ENCODE measurements at places on chromosomes 4 and X. TPM values are rescaled to one million over a fixed set of nuclear protein-coding genes. Genes with fewer than 3 reads are reported as not detected.
A peak's percentile ranks its signal among the peaks of the same experiment; 100 is the strongest.

GRCh38 chr4:38804654-38805295 is at the start of gene TLR1:
Gene TLR1, minus strand, starts transcription at chr4:38804791. Its CDS starts 5,960 bp downstream, at chr4:38798831.
- DNase-seq, result peak; percentile 30

GRCh38 chr4:180398564-180398963 is 1844.6 kb upstream of the TENM3 start:
- DNase-seq, result no peak

- no peak for DNase-seq
These were observed 37.0 kb downstream of the HAND2 start for GRCh38 chr4:173493041-173493440.

- DNase-seq, result no peak
These were observed 163.5 kb upstream of the TLL1 start for GRCh38 chr4:165709516-165709915.

Gene FGD1
- total RNA-seq, result 14.1 TPM

Gene WNK3
- not detected for total RNA-seq

Gene NAP1L2
- total RNA-seq, result 1.8 TPM

Gene GPRASP3
- total RNA-seq, result 5.6 TPM

DNA sequence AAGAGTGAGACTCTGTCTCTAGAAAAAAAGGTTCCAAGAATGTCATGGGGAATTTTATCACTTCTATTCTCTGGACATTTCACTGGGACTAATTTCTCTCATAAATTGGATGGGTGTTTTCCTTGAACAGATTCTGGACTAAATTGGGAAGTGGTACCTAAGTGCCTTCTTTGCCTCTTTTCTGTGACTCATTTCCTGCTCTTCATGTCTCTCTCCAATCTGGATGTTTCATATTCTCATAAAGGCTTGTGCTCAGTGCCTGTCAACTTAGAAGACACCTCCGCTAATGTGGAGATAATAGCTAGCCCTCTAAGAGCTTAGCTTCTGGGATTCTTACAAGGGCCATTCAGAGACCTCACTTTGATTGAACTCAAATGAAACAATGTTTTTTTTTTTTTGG is 38.0 kb upstream of the IGFBP7 start:
- DNase-seq, result no peak

Gene TXK
- total RNA-seq, result 0.26 TPM

DNA sequence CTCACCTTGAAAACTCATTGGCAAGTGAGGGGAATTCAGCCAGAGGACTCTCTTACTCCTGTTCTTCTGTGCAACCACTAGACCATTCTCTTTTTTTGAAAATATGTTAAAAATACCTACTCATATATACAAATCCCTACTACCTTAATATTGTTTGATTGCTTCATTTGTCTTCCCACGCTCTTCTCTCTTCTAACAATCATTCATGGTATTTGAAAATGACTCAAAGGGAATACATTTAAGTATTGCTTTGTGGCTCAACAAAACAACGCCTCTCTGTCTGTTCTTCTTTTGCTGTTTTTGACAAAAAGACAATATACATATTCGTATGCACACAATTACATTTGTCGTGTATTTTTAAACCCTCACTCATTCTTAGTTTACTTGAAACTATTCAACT is 589.4 kb downstream of the ANKRD50 start:
- no peak for DNase-seq

Gene SSX7
- not detected for total RNA-seq

Gene SSX1
- total RNA-seq, result 0.13 TPM

GRCh38 chr4:184806229-184806550 is 19.6 kb downstream of the ACSL1 start:
- DNase-seq, result no peak

DNA sequence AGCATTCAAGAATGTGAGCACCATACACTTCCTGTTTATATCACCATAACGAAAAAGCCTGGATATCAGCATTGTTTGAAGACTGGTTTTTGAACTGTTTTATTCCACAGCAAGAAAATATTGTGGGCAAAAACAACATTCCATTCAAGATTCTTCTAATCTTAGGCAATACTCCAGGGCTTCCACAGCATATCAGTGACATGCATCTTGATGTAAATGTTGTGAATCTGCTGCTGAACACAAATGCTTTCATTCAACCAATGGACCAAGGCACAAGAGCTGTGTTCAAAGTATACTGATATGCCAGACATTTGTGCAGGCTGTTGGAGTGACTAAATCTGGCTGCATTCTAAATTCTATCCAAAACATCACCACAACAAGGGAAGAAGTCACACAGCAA is 260.1 kb upstream of the ETNPPL start:
- DNase-seq, result no peak

- no peak for DNase-seq
These were observed 18.8 kb upstream of the CENPU start for GRCh38 chr4:184752496-184753275.

Gene UGT8
- 2.1 TPM for total RNA-seq

DNA sequence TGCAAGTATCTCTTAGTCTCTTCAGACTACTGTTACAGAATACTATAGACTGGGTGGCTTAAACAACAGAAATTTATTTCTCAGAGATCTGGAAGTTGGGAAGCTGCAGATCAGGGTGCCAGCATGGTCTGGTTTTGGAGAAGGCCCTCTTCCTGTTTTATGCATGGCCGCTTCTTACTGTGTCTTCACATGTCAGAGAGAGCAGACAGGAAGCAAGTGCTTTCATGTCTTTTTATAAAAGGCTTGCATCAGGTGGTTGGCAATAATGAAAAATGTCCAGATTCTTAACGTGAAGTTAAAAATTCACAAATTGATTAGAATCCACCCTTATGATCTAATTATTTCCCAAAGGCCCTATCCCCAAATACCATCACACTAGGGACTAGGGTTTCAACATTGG is 284.9 kb downstream of the RPA4 start:
- DNase-seq, result no peak

Gene ANOS1
- total RNA-seq, result 0.18 TPM

DNA sequence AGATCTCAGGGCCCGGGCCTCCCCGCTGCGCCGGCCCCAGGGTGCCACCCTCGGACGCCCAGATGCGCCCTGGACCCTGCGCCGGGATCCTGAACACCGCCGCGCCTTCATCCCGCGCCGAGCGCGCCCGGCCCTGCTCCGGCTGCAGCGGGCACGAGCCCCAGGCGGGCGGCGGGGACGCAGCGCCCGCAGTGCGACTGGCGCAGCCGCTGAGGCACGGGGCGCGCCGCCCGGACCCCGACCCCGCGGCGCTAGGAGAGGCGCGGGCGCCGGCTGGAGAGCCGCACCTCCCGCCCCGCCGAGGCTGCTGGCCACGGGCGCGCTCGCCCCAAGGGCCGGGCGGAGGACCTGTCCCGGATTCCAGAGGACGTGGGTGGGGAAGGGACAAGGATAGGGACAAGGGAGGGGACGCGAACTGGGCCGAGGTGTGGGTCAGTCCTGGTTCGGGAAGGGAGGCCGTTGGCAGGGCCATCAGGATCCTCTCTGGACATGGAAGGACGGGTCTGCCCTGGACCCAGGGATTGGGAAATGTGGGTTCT is 1.1 kb downstream of the ZFYVE28 start:
- DNase-seq, result no peak

Gene ZNF718
- total RNA-seq, result 3.6 TPM

DNA sequence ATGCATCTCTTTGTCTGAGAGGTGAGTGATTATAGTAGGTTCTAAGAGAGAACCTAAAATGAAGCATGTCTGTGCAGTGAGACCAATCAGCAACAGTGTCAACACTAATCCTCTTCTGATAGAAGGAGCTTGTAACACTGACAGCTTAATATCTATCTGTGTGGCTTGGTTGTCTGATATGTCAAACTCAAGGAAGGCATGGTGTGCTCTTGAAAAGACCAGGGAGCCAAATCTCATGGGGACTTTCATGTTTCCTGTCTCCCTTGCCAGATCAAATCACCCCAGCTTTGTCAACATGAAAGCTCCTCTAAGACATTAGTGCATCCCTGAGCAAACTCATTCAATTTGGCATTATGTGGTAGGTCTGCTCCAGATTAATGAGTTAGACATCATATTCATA is 95.4 kb downstream of the ANOS1 start:
- DNase-seq, result no peak

DNA sequence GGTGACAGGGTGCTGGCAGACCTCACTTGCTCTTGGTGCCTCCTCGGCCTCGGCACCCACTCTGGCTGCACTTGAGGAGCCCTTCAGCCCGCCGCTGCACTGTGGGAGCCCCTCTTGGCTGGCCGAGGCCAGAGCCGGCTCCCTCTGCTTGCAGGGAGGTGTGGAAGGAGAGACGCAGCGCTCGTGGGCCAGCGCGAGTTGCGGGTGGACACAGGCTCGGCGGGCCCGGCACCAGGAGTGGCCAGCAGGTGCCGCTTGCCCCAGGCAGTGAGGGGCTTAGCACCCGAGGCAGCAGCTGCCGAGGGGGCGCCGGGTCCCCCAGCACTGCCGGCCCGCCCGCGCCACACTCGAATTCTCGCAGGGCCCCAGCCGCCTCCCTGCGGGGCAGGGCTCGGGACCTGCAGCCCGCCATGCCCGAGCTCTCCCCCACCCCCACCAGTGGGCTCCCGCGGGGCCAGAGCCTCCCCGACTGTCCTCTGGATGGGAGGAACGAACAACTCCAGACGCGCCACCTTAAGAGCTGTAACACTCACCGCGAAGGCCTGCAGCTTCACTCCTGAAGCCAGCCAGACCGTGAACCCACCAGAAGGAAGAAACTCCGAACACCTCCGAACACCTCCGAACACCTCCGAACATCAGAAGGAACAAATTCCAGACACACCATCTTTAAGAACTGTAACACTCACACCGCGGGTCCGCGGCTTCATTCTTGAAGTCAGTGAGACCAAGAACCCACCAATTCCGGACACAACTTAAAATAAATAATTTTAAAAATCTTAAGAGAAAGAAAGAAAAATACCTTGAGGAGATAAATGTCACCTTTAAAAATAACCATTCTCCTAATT is 311.1 kb upstream of the SLC7A11 start:
- no peak for DNase-seq

DNA sequence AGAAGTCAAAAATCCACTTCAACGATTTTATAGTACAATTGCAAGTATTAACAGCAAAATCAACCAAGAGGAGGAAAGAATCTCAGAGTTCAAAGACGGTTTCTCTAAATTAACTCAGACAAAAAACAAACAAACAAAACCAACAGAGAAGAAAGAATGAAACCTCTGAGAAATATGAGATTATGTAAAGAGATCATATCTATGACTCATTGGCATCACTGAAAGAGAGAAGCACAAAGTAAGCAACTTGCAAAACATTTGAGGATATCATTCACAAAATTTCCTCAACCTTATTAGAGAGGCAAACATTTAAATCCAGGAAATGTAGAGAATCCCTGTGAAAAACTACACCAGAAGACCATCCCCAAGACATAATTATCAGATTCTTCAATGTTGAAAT is 370.4 kb downstream of the INPP4B start:
- DNase-seq, result no peak

DNA sequence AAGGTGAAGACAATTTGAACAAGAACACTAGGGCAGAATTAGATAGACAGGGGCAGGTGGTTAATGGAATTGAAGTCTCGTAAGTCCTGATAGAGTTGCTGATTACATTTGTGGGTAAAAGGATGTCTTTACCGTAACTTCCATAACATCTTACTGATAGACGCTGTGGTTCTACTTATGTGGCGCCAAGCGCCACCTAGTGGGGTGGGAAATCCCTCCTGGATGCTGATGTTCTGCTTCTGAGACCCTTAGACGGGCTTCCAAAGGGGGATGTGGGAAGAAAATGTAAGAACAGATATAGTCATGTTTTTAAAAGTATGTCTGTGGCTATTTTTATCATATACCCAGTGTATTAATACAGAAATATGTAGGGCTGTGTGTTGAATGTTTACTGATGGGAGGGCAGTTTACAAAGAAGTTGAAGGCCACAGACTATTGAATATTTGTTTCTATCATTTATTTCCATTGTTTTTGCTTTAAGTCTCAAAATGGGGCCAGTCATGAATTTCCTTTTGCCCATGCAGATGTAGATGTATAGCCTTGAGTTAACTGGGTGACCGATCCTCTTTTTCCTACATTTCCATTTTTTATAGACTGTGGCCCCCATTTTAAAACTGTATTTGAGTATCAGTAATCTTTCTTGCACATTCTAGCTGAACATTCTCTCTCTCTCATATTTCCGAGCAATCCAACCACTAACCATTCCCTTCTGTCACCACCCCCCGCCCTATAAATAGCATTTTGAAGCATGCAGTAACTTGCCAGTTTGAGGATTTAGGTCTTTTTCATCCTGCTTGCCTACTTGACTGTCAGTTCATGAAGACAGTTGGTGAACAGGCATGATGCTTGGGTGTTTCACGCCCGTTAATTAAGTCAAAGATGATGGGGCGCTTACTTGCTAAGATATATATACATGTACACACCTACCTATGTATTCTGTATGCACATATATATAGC is 12.1 kb upstream of the TLR8 start:
- no peak for DNase-seq

- DNase-seq, result no peak
These were observed 228.9 kb upstream of the ETNPPL start for GRCh38 chr4:108991551-108992328.

Gene DCAF8L2
- total RNA-seq, result not detected

Gene FAM199X
- 56.8 TPM for total RNA-seq

- no peak for DNase-seq
These were observed 130.8 kb upstream of the IL1RAPL2 start for GRCh38 chrX:104435249-104435648.

- DNase-seq, result no peak
These were observed 10.1 kb downstream of the FGFRL1 start for GRCh38 chr4:1021386-1022050.

DNA sequence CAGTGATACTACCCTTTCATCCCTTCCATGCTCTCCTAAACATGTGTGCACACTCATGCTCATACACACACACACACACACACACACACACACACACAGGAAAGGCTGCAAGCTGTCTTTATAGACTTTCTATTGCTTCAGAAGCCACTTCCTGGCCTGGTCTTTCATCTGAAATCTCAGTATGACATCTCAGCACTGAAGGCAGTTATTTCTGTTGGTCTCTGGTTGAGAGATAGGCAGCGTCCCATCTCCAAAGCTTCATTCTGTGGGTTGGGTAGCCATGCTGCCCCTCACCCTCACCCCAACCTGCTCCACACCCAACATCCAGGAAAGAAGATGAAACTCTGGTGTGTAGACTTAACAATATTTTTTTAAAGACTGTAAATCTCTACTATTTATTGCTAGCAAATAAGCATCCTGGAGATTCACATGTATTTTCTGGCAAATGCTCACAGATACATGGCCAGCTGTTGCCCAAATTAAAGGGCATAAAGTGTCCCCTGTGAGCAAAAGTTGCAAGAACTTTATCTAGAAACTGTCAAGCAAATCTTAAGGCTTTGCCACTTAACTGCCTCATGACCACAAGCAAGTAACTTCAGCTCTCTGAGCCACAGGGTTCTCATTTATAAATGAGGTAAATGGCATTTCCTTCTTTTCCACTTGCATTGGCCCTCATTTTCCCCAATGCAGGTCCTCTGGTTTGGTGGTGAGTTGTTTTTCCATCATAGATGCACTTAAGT is 189.8 kb upstream of the AFF2 start:
- DNase-seq, result no peak

Gene ZNF157
- not detected for total RNA-seq

DNA sequence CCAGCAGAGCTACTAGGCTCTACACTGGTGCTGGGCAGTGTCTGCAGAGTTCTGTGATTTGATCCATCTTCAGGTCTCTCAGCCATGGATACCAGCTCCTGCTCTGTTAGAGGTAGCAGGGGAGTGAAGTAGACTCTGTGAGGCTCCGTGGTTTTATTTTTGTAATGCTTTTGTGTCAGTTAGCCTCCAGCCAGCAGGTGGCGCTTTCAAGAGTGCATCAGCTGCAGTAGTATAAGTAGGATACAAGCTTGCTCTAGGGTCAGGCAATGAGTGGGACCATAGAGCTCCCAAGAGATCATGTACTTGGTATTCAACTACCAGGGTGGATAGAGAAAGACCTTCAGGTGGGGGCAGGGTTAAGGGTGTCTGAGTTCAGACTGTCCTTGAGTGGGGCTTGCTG is 362.5 kb upstream of the TRAM1L1 start:
- DNase-seq, result no peak
